ENCODE measurements at places on chromosomes 3 and 15.

DNA sequence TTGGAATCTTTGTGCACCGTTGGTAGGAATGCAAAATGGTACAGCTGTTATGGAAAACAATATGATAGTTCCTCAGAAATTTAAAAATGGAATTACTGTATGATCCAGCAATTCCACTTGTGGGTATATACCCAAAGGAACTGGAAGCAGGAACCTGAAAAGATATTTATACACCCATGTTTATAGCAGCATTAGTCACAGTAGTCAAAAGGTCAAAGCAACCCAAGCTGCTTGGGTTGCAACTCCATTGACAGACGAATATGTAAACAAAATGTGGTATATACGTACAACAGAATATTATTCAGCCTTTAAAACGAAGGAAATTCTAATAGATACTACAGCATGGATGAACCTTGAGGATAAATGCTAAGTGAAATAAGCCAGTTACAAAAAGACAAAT lies 35.0 kb upstream of the CAPN3 start:
- no peak for DNase-seq

- DNase-seq, result no peak
Measured at GRCh38 chr3:159236321-159236720, 434.5 kb downstream of the MFSD1 start.

DNA sequence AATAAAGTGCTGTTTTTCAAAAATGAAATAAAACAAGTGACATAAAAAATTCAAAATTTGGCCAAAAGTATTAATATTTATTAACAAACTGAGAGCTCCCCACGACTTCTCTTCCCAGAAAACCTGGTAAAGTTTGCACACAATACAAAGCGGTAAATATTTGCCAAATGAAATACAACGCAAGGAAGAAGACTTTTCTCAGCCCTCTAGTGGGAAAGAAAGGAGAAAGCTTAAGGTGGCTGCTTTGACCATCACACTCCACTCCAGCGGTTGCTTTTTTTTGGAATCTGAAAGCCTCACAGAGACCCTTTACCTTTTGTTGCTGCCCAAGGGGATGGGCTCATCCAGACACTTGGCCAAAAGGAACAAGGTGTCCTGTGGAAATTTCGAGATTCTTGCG lies 1.1 kb upstream of the GK5 start:
- DNase-seq, result no peak

GRCh38 chr15:34886134-34886533 lies 83.4 kb downstream of the AQR start:
- no peak for DNase-seq

DNA sequence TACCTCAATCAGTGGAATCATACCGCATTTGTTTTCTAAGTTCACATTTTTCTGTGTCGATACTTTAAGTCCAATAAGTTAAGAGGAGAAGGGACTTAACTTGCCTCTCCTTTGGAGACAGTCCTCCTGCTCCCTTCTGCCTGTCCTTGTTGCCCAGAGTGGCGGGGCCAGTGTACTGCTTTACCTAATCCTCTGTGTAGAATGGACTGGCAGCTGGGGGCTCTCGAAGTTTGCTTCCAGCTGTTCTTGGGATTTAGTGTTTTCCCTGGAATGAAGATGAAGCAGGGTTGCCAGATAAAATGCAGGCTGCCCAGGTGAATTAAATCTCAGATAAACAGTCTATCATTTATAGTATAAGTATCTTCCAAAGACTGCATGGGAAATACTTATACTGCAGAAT lies 287.6 kb upstream of the C2CD4B start:
- no peak for DNase-seq

DNA sequence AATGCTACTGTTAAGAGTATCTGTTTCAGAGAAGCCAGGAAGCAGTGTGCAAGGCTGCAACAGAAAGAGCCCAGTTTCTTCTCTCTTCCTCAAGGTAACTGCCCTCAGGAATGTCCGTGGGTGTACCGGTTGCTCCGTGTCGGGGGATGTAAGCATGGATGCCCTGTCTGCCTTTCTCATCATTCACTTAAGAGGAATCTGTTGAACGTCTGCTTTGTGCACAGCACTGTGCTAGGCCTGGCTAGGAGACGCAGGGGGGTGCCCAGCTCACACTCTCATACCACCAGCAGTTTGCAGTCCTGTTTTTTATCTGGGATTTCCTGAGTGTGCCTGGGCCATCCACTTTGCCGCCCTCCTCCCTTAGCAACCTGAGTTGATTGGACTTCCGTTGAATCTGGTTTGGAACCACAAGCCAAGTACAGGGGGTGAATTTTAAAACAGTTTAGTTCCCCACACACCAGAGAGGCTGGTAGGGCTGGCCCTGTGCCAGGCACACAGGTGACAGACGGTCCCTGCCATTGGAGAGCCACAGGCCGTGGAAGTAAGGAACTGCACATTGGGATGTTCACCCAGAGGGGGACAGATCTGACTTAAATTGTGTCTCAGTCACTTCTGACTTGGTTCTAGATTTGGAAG lies 11.2 kb downstream of the BOC start:
- no peak for DNase-seq

- no peak for DNase-seq
Measured at GRCh38 chr3:132773071-132773619, 50.9 kb upstream of the NPHP3 start.

- DNase-seq, result no peak
Measured at GRCh38 chr3:81666502-81667121, 94.8 kb downstream of the GBE1 start.

- no peak for DNase-seq
Measured at GRCh38 chr15:51093839-51094605, 684 bp downstream of the TNFAIP8L3 start.

DNA sequence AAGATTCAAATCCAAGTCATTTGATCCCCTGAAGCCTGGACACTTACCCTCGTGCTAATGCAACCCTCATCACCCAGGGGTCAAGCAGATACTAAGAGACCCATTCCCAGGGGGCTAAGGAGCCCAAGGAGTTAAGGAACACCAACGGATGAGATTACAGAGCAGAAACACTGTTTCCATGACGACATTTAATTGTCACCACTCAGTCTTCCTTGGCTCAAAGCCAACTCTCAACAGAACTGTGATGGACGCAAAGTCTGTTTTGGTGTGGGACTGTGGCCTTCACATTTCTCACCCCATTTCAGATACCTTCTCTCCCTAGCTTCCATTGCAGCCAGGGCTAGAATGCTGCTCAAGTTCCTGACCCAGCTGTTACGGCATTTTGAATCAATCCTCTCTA lies 383.5 kb upstream of the WNT5A start:
- no peak for DNase-seq

- no peak for DNase-seq
Measured at GRCh38 chr3:124492824-124493223, 237.4 kb upstream of the UMPS start.

DNA sequence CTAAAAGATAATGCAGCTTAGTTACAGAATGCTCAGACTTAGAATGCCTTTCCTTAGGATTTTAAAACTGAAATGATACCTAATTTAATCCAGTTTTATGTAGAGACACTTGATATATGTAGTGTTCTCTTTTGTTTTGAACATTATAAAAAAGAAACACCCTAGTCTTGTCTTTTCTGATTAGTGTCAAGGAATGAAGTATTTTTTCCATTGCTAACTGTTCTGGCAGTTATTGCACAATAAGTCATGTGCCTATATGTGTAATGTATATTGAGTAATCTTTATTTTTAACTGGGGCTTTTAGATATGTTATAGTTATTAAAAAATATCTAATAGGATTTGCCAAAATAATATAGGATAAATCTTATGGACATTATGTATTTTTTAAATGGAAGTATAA lies 4.5 kb downstream of the ARL8B start:
- DNase-seq, result no peak

DNA sequence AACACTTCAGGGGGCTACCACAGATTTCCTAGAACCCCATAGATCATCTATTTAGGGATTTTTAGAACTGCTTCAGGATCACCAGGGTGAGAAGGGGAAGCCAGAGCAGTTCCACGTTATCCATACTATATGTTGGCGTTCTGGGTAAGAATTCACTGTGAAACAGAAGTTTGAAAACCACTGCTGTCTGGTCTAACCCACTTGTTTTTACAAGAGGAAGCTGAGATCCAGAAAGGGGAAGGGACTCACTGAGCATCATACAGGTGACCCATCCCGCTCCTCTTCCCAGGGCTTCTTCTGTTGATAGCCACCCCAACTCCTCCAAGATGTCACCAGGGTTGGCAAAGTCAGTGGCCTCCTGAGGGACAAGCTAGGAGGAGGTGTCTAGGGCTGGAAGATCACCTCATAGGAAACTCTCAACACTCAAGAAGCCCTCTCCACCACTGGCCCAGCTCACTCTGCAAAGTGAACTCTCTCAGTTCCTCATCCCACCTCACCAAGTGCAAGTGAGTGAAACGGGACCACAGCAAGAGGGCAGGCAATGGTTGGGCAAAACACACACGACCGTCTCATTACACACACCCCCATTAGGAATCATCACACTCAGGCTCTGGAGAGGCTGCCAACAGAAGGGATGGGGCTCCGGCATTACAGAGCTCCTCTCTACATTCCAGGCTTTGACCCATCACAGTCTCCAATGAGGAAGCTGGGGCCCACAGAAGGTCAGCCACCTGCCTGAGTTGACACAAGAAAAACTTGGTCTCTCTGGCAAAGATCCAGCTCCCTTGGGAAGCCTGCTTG lies 1.8 kb downstream of the DAPK2 start:
- no peak for DNase-seq

DNA sequence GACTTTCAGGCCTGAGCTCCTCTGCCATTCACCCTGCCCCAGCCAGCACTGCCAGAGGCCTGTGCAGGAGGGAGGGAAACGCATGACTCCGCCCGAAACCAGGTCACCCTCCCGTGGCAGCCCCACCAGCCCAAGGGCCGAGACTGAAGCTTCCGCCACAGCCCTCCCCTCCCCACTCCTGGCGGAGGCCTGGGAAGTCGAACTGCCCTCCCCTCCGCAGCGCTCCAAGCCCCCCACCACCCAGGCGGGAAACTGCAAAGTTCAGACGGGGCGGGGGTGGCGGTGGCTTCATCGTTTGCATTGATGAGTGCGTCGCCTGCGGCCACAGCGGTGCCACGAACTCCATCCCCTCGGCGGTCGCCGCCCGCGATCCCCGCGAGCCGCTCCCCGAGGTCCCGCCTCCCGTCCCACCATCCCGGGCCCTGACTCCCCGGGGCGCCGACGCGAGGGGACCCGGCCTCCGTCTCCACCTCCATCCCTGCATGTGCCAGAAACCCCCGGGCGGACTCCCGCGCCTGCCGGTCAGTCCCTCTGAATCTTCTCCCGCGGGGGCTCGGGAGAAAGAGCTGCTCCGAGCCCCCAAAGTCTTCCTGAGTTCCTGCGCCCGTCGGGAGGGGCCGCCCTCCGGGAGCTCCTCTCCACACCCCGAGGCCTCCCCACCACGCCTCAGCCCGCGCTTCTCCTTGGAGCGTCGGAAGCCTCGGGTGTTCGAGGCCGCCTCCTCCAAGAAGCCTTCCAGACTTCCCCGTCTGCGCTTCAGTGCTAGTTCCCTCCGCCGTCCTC lies 698 bp downstream of the MELTF start:
- no peak for DNase-seq

DNA sequence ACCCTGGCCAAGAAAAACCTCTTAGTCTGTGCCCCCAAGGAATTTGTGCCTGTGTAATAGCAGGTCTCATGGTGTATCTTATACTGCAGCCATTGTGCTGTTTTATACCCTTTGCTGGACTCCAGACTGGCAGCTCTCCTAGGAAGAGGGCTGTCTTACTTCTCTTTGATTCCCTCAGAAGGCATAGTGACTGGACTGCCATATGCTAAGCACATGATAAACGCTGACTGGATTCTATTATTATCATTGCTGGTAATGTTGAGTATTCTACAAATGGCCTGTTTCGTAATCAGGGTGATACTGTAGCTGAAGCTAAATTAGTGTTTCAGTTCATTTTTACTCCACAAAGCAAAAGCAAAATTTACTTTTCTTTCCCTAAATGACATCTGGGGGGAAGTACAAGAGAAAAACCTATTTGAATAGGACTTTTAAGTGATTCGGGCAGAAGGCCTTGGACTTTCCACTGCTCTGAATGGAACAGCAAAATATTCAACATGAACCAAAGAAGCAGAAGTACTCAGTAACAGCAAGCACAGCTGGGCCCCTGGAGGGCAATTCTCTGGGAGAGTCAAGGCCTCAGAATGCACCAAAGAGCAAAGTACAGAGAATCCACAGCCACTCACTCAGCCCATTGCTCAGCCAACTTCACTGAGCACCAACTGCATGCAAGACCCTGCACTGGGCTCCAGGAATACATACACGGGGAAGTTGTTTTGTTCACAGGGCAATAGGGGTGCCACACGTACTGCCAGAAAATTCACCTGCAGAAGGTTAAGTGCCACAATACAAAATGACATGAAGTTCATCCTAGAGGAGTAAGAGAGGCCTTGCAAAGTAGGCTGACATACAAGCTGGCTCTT lies 7.9 kb upstream of the BCL2A1 start:
- DNase-seq, result no peak

- DNase-seq, result no peak
Measured at GRCh38 chr3:5013021-5013906, 34.0 kb downstream of the BHLHE40 start.

DNA sequence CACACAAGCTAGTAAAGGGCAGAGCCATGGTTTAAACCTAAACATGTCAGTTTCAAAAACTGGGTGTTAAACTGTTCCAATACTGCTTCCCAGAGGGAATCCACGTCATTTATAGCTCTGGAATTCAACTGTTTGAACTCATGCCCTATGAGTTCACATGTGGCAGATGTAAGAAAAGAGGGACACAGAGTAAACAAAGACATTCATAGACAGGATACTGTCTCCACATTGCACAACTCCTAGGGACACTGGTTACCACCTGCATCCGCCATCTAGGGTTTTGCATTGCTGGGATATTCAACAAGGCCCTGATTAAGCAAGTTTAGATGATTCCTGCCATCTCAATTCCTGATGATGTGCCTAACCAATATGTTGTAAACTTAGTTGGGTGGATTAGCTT lies 134.1 kb upstream of the COL8A1 start:
- DNase-seq, result no peak

- no peak for DNase-seq
Measured at GRCh38 chr15:37628507-37628906, 305.9 kb upstream of the TMCO5A start.

GRCh38 chr3:190481779-190482178 lies 32.1 kb upstream of the TMEM207 start:
- DNase-seq, result no peak

GRCh38 chr3:12449889-12450682 lies 34.2 kb upstream of the TSEN2 start:
- no peak for DNase-seq

GRCh38 chr3:80643421-80643820 lies 875.6 kb upstream of the ROBO1 start:
- DNase-seq, result no peak

DNA sequence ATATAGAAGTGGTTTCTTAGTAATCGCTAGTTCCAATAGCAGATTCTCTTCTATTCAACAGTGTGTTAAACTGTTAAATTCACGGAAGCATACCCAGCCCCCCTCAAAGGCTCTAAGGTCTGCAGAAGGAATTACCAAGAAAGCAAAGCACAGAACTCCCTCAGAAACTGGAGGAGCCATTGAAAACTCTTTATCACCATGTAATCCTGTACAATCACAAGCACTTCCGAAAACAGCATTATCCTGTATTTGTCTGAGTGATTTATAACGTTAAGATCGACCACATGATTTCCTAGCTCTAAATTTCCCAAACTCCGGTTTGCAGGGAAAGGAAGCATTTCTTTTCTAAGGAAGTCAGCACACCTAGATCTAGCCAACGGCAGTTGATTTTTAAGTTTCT lies 20.0 kb downstream of the MYO1E start:
- no peak for DNase-seq

- DNase-seq, result no peak
Measured at GRCh38 chr3:194194757-194195085, 58.8 kb downstream of the HES1 start.

- DNase-seq, result no peak
Measured at GRCh38 chr3:95453242-95453641, 1361.2 kb upstream of the EPHA6 start.

- no peak for DNase-seq
Measured at GRCh38 chr3:107548601-107549000, 25.8 kb downstream of the BBX start.

Measured in T-cell (primary cell).